ENCODE measurements at places on chromosomes 3 and 15. TPM values are rescaled to one million over a fixed set of nuclear protein-coding genes. Genes with fewer than 3 reads are reported as not detected.

The GANC gene
- 20.9 TPM for total RNA-seq

GRCh38 chr15:70670680-70671079 is 92.7 kb downstream of the UACA start:
- peak; percentile 15 for DNase-seq

The PPARG gene
- total RNA-seq = 11.1 TPM

GRCh38 chr3:21062831-21063294 is 688.1 kb downstream of the ZNF385D start:
- no peak for DNase-seq

The ACP3 gene
- not detected for total RNA-seq

GRCh38 chr3:9846231-9846630 is 2.4 kb upstream of the RPUSD3 start:
- no peak for DNase-seq

The SLC51B gene
- not detected for total RNA-seq

The ITGA11 gene
- 9.2 TPM for total RNA-seq

DNA sequence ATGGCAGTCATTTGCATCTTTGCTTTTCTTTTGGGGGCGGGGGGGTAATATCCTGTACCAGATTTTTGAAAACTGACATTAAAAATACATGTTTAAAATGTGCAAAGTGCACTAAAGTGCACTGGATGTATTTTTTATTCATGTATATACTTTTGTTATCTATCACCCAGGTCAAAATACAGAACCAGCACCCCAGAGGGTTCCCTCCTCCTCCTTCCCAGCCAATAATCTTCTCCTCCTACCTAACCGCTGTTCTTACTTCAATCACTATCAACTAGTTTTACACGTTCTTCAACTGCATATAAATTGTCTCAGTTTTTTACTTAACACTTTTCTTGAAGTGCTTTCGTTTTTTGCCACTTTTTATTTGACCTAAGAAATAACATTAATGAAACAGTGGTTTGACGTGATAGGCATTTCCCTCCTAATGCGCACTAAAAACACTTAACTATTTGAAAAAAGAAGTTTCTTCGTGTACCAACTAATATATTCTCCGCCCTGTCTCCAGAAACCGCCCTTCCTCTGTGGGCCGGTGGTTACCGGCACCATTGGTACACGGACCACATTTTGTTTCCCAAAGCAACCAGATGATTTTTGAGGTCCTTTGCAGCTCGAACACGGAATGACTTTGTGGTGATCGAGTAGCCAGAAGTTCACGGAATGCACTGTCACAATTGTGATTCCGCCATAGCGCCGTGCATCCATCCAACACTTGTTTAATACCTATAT is 836 bp upstream of the AKAP13 start:
- DNase-seq = no peak

The SH2D7 gene
- total RNA-seq = not detected

- DNase-seq = no peak
These were observed 7.8 kb upstream of the UTS2B start for GRCh38 chr3:191338177-191338488.

- no peak for DNase-seq
These were observed 188.0 kb upstream of the MRPL3 start for GRCh38 chr3:131690800-131691199.

The STAB1 gene
- 0.50 TPM for total RNA-seq

Measured in renal cortical epithelial cell (primary cell).